ENCODE measurements at places on chromosomes 5 and 9. TPM values are rescaled to one million over a fixed set of nuclear protein-coding genes. Genes with fewer than 3 reads are reported as not detected.

CEP78 gene
- 18.6 TPM for total RNA-seq

RPP25L gene
- 45.9 TPM for total RNA-seq

GRXCR2 gene
- total RNA-seq = not detected

CCDC192 gene
- not detected for total RNA-seq

TRAF2 gene
- total RNA-seq = 59.4 TPM

SLC22A4 gene
- 6.0 TPM for total RNA-seq

HAND1 gene
- 0.52 TPM for total RNA-seq

ERAP2 gene
- 1.4 TPM for total RNA-seq

GMCL2 gene
- not detected for total RNA-seq

RAI14 gene
- 54.2 TPM for total RNA-seq

PSIP1 gene
- total RNA-seq = 52.7 TPM

SH2D3C gene
- 0.08 TPM for total RNA-seq

UBQLN1 gene
- total RNA-seq = 121 TPM

WNT8A gene
- not detected for total RNA-seq

TSSK1B gene
- not detected for total RNA-seq

TMEM267 gene
- 19.6 TPM for total RNA-seq

MED22 gene
- total RNA-seq = 32.2 TPM

SLC45A2 gene
- not detected for total RNA-seq

CHSY3 gene
- 0.07 TPM for total RNA-seq

PHF24 gene
- 0.09 TPM for total RNA-seq

ARID3C gene
- total RNA-seq = 0.17 TPM

KCNV2 gene
- total RNA-seq = not detected

SARDH gene
- 0.07 TPM for total RNA-seq

OBP2B gene
- not detected for total RNA-seq

NAIP gene
- total RNA-seq = 0.35 TPM

PPP2R2B gene
- total RNA-seq = not detected

DMRTA1 gene
- total RNA-seq = 0.52 TPM

PCDHGA5 gene
- total RNA-seq = 0.16 TPM
